GM04503 (cell line): ENCODE measurements at places on chromosomes 16 and 17.

DNA sequence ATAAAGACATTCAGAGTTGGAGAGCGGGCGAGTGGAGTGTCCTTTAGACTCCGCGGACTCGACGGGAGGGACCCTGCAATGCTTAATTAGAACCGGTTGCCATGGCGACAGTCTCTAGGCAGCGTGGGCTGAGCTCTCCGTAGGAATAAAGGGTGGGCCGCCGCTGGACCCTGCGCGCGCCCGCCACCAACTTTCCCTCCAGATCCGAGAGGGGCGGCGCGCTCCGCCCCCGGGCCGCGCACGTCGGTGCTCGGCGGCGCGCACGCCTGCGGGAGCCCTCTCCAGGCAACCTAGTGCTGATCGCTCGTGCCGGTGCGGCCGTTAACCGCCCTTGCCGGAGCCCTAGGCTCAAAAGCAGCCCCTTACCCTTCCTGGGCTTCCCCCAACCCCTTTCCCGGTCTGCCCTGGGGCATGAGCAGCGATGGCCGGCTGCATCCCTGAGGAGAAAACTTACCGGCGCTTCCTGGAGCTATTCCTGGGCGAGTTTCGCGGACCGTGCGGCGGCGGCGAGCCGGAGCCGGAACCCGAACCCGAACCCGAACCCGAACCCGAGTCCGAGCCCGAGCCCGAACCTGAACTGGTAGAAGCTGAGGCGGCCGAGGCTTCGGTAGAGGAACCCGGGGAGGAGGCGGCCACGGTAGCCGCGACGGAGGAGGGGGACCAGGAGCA, at the start of gene PPM1E:
TSS of gene PPM1E (plus strand) at position 278 of the 669 bp plus-strand sequence.
- DNase-seq, result no peak

DNA sequence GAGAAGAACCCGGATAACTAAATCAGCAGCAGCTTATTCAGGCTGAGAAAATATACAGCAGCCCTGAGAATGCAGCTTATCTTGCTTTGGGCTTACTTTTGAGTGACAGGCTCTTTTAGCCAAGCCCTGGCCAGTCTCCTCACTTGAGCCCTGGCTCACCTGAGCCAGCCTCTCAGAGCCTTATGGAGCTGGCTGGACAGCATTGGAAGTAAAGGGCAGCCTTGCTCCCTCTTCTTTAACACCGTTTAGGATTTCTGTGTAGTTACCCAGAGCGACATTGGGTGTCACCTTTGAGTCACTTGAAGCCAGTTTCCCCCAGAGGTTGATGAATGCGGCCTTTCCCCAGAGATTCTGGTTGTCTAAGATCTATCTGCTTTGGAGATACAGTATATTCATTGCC, 7.7 kb upstream of the NPIPB2 start:
- no peak for DNase-seq

- no peak for DNase-seq
These were observed 106.3 kb upstream of the CRHR1 start for GRCh38 chr17:45677770-45678169.

DNA sequence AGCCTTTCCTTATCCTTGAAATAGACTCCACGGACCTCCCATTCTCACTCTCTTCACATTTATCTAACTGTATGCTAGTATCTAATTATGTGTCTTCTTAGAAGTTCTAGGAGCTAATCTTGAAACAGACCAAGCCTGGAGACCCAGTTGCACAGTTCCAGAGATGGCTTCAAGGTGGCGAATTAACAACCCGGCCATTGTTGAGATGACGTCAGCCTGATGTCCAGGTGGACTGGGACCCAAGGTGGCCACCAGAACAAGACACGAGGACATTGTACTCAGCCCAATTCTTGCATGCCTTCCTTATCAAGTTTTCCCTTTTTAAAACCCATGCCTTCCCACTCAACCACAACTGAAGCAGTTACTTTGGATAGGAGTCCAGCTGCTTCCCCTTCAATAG, 29.5 kb upstream of the WWOX start:
- DNase-seq, result no peak

GRCh38 chr16:66014221-66014620, 352.3 kb upstream of the CDH5 start:
- no peak for DNase-seq

- DNase-seq, result peak; percentile 42
These were observed 563 bp upstream of the ZKSCAN2 start for GRCh38 chr16:25257956-25258860.

- no peak for DNase-seq
These were observed 134.4 kb downstream of the SNX11 start for GRCh38 chr17:48241770-48242497.

- no peak for DNase-seq
These were observed 88.0 kb downstream of the STXBP4 start for GRCh38 chr17:55056526-55056925.

DNA sequence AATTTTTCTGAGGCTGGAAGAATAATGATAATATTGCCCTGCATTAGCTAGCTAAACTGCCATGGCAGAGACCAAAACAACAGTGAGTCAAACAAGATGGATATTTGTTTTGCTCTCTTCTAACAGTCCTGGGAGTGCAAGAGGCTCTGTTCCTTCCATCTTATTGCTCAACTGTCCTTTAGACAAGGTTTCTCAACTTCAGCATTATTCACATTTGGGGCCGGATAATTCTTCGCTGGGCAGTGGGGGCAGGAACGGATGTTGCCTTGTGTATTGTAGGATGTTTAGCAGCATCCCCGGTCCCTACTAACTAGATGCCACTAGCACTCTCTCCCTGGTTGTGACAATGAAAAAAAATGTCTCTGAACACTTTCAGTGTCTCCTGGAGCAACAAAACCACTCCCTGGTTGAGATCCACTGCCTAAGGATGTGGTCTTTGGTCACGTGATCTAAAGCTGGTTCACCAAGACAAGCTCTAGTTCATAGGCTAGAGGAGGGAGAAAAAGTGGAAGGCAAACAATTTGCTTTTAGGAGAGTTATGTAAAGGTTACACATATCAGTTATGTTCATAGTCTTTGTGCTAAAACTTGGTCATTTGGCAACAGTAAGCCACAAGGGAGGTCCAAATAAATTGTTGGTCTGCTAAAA, 144.4 kb downstream of the PCTP start:
- DNase-seq, result no peak

DNA sequence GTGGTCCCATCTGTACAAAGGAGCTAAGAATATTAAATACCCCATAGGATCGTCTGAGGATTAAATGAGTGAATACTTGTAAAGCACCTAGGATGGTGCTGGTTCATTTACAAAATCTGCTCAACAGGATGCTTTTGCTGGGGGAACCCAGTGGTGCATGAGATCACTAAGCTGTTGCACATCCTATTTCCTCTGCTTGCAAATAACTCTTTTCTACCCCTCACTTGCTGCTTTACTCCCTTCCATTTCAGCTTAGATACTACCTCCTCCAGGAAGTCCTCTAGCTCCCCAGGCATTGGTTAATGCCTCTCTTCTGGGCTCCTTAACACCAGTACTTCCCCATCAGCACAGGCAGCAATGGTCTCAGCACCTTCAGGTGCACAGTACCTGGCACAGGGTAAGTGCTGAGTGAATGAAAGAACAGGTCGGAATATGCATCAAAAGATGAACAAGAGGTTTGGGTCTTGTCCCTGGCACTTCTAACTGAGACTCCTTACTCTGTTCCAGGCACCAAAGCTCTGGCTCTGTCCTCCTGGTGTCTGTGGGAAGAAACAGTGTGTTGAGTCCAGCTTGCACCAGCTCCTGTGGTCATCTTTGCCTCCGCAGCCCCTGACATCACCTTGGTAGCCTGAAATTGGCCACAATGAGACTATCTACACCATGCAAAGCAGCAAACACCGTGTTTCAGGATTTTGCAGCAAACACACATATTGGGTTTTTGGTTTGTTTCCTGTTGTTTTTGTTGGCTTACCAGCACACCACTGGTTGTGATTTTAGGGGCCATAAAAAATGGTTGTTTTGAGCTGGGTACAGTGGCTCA, 24.1 kb upstream of the IL21R start:
- no peak for DNase-seq

DNA sequence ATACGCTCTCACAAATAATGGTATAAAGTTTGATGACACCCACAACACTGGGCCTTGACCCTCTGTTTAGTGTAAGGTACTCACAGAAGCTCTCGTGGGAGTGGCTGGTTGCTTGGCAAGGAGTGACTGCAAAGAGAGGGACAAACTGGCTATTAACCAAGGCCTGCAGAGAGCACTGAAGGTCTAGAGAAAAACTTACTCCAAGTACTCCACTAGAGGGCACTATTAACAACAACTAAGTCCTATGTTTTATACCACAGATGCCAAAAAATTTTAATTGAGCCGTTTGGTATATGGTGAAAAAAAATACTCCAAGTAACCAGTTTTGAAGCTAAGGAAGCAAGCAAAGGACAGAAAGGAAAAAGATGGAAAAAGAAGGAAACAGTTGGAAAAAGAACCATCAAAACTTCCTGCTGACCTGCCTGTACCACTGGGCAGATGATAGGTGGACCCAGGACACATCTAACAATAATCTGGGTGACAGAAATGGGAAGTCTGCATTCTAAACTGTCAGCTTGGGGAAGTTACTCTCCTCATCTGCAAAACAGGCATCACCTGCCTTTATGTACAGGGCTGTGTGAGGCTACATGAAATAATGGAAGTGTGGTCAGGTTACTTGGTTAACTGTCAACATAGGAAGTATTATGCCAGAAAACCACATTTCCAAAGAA, 23.2 kb downstream of the DYNC1LI2 start:
- no peak for DNase-seq

- no peak for DNase-seq
These were observed 26.7 kb downstream of the KDM8 start for GRCh38 chr16:27229891-27230470.

DNA sequence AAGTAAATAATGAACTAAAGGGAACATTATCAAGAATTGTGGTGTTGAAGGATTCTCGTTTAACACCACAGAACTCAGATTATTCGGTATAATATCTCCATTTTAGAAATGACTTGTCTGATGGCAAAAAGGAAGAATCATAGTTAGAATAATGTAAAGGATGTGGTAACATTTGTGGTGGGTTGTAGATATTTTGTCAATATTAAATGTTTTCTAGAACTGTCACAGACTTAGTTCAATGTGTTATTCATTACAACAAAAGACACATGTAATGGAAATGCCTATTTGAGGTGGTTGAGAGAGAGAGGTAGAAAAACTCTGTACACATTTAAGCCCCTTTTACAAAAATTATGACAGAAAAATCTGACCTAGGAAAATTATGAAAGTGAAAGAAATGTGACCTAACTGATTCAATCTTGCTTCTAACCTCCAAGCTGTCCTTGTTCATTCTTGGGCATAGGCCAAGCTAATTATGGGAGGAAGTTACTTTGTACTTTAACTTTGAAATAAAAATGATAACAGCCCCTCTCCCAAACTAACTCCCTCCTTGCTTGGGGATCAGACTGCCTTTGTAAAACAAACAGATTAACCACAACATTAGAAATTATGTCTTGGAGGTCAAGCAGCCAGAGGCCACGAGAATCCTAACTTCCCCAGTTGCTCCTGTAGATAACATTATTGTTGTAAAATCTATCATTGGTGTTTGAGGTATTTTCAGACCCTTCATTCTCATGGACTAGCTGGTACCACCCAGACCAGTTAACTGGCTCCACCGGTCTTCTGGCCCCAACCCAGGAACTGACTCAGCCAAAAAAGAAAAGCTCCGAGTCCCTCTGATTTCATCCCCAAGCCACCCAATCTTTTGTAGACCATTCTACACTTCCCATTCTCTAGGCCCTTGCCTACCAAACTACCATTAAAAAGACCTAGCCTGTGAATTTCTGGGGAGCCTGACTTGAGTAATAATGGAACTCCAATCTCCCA, 1287.8 kb upstream of the CDH8 start:
- DNase-seq, result no peak

DNA sequence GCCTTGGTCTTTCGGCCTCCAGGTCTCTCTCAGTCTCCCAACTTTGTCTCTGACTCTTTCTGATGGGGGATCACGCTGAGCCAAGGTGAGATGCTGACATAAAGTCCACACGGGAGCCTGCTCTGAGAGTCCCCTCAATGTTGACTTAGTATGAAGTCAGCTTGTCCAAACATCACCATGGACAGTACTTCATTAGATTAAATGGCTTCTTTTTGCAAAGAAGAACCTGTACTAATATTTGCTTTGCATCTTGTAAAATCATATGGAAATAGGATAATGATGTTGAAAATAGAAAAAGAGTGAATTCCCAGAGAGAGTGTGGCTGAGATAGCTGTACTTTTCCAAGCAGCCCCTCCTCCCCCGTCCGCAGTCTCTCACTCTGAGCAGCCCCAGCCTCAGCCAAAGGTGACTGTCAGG, 56.7 kb upstream of the SIAH1 start:
- DNase-seq, result no peak

- no peak for DNase-seq
These were observed 56.4 kb downstream of the JPH3 start for GRCh38 chr16:87658564-87659225.

DNA sequence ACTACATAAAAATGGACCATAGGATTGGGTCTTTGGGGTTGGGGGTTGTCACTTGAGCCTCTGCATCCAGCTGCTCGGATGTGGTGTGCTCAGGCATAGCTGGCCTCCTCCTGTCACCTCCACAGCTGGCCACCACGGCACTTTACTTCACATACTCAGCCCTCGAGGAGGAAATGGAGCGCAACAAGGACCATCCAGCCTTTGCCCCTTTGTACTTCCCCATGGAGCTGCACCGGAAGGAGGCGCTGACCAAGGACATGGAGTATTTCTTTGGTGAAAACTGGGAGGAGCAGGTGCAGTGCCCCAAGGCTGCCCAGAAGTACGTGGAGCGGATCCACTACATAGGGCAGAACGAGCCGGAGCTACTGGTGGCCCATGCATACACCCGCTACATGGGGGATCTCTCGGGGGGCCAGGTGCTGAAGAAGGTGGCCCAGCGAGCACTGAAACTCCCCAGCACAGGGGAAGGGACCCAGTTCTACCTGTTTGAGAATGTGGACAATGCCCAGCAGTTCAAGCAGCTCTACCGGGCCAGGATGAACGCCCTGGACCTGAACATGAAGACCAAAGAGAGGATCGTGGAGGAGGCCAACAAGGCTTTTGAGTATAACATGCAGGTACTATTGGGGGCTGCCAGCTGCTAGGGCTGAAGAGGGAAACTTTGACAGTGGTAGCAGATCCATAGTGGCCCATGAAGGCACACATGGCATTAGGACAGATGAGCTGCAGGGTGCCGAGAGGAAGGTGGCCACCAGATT, 30.8 kb downstream of the CDIP1 start:
- no peak for DNase-seq

- no peak for DNase-seq
These were observed at the start of the genes CCDC78 and HAGHL for GRCh38 chr16:726438-727290. TSS of gene CCDC78 (minus strand) at chr16:726443. CDS start at chr16:726367, 76 bp downstream. TSS of gene HAGHL (plus strand) at chr16:727106. CDS start at chr16:727510, 404 bp downstream.

DNA sequence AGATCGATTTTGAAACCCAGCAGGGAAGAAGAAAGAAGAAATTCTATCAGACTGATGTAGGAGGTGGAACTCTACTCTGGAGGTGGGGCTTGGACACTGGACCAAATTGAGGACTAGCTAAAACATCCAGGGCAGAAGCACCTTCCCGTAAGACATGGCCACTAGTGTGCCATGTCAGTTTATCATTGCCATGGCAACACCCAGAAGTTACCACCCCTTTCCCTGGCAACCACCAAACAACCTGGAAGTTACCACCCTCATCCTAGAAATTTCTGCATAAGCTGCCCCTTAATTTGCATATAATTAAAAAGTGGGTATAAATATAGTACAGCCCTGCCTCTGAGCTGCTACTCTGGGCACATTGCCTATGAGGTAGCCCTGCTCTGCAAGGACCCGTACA, 66.7 kb downstream of the NACA2 start:
- DNase-seq, result no peak

GRCh38 chr17:6422654-6423241, 12.2 kb downstream of the AIPL1 start:
- no peak for DNase-seq

GRCh38 chr17:42065201-42065600, 14.8 kb upstream of the C17orf113 start:
- DNase-seq, result no peak

- DNase-seq, result no peak
These were observed 6.8 kb downstream of the ELOB start for GRCh38 chr16:2770057-2770951.

GRCh38 chr16:6484935-6485334, 847.7 kb upstream of the RBFOX1 start:
- no peak for DNase-seq
